ENCODE measurements at places on chromosomes 6 and 20.

DNA sequence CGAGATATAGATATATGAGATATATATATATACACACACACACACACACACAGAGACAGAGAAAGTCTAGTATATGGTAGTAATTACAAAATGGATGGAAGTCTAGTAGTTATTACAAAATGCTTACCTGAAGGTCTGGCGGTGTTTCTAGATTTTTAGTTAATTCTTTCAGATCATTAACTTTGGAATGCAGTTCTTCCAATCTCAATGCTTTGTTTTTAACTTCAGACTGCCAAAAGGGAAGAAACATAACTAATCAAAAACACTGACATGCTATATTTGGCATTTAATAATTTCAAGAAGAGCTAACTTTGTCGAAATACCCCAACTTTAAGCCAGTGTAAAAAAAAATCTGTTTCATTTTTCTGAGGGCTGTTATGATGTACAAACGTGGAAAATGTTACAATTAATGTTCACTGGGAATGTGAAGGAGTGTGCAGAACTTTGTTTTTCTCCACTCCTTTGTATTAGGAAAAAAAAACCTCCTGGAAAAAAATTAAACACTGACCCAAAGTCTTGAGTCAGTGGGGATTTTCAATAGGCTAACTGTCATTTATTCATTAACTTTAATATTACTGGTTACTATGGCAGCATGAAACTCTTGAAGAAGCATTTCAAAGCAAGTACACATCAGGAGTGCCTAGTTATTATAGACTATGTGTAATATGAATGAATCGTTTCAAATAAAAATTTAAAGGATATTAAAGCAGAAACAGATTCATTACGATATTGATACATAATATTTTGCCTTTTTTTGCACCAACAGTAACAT is 232.9 kb downstream of the SYNE1 start:
- DNase-seq: no peak

DNA sequence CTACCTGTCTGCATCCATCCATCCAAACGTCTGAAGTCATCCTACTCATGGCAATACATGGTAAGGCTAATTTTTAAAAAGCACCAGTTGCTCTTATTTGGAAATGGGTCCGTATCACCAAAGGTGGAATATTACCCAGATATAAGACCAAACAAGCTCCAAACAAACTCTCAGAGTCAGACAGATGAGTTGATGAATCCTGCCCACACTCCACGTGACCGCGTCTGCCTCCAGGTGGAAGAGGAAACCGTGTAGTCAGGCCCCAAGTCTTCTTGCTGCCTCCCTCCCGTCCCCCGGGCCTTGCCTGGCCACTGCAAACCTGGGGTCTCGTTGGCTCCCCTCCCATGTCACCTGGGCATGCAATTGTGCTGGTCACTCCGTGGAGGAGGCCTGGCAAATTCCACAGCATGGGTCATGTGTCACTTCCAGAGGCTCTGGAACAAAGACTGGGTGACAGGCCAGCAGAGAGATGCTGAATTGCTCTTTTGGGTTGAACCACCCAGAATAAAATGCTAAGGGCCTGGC is 31.8 kb downstream of the CTCFL start:
- DNase-seq: no peak

DNA sequence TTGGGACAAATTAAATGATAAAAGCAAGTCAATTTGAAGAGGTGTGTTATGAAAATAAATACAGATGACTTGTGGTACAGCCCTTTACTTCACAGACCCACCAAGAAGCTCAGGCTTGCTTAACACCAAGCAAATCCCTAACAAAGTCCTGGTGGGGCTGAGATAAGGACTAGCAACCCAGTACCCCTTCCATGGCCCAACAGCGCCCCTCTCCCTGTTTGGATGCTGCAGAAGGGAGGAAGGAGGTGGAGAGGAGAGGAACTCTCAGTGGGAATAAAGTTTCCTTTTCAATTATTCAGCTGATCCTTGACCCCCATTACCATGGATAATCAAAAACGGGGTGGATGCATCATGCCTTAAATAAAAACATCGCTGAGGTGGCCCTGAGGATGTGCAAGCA is 4.5 kb upstream of the ZNF831 start:
- DNase-seq: no peak

DNA sequence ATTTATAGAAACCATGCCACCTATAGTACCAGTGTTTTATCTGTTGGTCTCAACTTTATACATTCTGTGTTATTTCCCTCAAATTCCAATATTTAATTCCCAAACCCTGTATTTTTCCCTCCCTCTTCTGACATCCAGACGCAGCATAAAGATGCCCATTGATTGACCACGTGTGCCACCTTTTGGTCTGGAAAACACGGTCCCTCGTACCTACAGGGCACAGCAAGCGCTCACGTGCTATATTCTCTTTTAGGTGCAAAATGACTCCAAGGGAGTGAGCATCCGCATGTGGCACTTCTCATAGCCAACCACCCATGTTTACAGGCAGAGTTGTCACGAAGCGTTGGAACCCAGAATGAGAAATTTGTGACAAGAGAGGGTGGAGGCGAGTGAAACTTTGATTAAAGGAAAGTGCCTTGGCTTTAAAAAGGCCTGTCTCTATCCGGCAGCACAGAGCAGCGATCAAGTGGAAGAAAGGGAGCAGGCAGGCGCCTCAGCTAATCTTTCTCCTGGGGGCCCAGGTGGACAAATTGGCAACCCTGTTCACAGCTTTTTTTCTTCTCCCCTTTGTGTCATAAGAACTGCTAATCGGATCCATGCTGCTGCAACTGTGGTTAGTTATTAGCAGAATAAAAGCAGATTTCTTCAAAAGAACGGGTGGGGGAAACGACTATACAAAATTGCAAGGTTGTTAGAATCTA is 225.9 kb downstream of the TMEM242 start:
- no peak for DNase-seq

- DNase-seq: no peak
These were observed 147.8 kb downstream of the CD83 start for GRCh38 chr6:14265049-14266021.

- no peak for DNase-seq
These were observed 116.6 kb downstream of the MRPL14 start for GRCh38 chr6:44010411-44011349.

GRCh38 chr6:156774863-156775405 is 2.2 kb upstream of the ARID1B start:
- no peak for DNase-seq

GRCh38 chr6:21444711-21445260 is 148.8 kb upstream of the SOX4 start:
- DNase-seq: no peak

All from activated CD4-positive, alpha-beta T cell treated with anti-CD3 and anti-CD28 coated beads for 4 hours (primary cell).